ENCODE measurements at places on chromosomes 16 and 17.

- no peak for DNase-seq
These were observed 15.4 kb upstream of the GFAP start for GRCh38 chr17:44930667-44931066.

DNA sequence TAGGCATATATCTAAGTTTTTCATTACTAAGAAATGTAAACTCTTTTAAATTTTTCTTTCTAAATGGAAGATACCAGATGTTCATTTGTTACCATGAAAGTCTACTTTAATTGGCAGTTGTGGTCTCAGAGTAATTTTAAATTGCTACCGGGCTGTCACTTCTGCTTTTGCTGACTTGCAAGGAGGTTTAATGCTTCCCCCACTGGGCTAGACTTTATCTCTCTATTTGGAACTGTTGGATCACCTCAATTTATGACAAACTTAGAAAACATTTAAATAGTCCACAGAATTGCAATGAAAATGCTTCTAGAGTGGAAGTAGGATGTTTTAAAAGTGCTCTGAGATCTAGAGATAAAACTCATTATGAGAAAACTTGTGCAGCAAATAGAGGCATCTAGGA is 479.8 kb upstream of the GOT2 start:
- no peak for DNase-seq

DNA sequence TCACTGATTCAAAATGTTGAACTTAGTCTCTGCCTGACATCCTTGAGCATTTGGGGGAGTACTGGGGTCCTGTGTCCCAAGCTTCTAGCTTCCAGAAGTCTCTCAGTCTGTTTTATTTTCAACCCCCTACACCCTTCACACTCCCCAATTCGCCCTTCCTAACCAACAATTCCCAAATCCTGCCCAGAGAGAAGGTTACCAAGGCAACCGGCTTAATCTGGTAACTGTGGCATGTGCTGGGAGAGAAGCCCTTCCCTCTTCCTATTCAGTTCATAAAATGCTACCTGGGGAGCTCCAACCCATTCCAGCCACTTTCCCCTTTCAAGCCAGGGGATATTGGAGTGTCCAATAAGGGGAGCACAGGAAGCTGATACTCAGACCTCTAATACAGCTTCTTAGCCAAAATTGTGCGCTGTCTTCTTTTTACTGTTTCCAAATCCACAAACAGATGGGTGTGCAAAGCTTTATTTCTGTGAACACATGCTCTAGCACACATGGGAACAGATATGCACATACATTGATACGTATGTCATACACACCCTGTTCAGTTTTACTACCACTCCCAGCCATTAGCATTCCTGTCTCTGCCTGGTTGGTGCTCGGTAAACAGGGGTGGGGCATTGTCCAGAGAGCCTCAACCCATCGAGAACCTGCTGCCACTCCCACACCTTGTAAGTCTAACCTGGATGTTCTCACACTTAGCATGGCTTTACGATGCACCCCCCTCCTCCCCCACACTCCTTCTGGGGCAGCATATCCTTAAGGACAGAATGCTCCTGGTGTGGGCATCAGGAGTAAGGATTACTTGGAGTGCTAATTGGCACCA is 1.1 kb upstream of the RAPGEFL1 start:
- DNase-seq = no peak

DNA sequence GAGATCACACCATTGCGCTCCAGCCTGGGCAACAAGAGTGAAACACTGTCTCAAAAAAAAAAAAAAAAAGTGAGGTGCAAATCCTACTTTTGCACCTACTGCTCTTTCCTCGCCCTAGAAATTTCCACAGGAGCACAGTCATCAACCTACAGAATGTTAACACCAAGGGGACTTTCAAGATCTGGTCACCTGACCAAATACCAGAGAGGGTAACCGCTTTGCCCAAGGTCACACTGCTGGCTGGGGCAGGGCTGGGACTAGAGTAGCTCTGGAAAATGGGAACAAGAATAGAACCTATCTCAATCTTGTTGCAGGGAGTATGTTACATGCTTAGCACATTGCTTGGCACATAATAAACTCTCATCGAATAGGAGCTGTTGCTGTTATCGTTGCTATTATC is 6.3 kb upstream of the MLLT6 start:
- DNase-seq = no peak

- DNase-seq = peak; percentile 79
These were observed 98.8 kb downstream of the SYCE1L start for GRCh38 chr16:77297996-77298395.
